CD4-positive, alpha-beta T cell (primary cell): ENCODE measurements at places on chromosomes 16 and 17. TPM values are rescaled to one million over a fixed set of nuclear protein-coding genes. Genes with fewer than 3 reads are reported as not detected.
A peak's percentile ranks its signal among the peaks of the same experiment; 100 is the strongest.

Gene SPATA32
- 0.27 TPM for total RNA-seq

Gene CPHXL2
- not detected for total RNA-seq

Gene BICDL2
- not detected for total RNA-seq

Gene OTOP3
- not detected for total RNA-seq

Gene RHBDL3
- 0.08 TPM for total RNA-seq

Gene HBA2
- not detected for total RNA-seq

Gene ABCC11
- total RNA-seq = not detected

- no peak for DNase-seq
Observed at GRCh38 chr16:11985250-11985649, 8.7 kb downstream of the SNX29 start.

GRCh38 chr16:48498769-48499631 is 111.0 kb downstream of the N4BP1 start:
- no peak for DNase-seq

- no peak for DNase-seq
Observed at GRCh38 chr16:19066988-19067348, 446 bp upstream of the COQ7 start.

DNA sequence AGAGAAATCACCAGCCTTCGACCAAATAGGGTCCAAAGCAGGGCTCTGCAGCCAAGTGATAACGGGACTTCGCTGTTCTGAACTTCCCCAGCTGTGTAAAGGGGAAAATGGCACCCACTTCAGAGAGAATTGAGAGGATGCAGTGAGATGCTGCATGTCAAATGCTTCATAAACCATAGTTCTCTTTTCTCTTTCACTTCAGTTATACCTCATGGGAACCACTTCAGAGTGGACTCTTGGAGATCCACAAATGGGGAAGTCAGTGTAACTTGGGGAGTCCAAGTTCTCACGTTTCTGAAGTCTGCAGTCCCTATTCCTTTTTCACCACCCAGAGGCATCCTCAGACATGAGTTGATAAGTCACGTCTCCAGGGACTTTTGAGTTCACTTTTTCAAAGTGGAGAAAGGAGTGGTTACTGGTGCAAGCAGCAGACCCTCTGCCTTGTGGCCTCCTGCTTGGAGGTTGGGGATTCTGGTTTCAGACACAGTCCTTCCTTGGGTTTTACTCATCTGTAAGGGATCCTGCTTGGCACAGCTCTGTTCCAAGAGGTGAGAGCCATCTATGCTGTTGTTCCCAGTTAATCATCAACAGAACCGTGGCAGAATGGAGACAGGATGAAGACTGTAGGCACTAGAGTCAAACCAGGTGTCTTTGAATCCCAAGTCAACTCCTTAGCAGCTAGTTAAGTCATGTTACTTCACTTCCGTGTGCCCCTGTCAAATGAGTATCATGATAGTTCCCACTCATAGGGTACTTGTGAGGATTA is 123.4 kb upstream of the NOL11 start:
- no peak for DNase-seq

DNA sequence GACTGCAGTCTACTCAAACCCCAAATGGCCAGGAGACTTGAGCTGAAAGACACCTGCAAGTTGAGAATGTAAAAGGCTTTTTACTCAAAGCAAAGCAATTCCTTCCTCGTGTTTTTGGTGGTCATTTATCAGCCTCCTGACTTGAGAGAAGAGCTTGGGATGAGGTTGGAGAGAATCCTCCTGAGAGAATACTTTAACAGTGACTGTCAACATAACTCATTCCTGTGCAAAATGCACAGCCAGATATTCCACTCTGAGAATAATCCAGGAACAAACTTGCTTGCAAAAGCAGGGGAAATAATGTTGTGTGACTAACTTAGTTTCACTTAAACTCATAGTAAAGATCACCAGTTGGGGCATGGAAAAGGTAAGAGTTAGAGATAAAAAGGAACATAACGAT is 53.4 kb downstream of the SNTB2 start:
- no peak for DNase-seq

DNA sequence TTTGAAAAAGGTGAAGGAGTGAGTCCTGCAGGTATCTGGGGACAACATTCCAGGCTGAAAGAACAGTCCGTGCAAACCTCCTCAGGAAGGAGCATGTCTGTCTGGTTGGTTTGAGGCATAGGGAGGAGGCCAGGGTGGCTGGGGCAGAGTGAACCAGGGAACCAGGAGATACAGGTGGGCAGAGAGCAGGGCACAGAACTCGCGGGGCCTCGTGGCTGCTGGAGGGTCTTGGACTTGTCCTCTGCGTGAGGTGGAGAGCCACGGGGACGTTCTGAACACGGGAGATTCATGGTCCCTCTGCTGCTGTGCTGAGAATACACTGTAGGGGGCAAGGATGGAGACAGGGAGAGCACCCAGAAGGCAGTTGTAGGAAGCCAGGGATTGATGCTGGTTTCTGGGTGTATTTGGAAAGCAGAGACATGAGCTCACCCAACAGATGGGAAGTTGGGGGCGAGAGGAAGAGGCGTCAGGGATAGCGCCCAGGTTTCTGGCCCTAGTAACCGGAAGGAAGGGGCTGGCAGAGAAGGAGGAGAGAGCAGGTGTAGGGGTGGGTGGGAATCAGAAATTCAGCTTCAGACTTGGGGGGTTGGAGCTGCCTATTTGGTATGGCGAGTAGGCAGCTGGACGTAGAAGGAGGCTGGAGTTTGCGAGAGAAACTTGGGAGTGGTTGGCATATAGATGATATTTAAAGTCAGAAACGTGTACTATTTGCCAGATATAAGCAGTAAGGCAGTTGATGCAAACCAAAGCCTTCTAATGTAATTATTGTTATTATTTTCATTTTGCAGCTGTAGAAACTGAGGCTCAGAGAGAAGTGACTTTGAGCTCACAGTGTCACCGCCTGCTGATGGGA is at the start of gene CCL17:
TSS of gene CCL17 (plus strand) at position 803 of the 853 bp plus-strand sequence. CDS start 9,166 bp downstream, outside the sequence.
- no peak for DNase-seq

DNA sequence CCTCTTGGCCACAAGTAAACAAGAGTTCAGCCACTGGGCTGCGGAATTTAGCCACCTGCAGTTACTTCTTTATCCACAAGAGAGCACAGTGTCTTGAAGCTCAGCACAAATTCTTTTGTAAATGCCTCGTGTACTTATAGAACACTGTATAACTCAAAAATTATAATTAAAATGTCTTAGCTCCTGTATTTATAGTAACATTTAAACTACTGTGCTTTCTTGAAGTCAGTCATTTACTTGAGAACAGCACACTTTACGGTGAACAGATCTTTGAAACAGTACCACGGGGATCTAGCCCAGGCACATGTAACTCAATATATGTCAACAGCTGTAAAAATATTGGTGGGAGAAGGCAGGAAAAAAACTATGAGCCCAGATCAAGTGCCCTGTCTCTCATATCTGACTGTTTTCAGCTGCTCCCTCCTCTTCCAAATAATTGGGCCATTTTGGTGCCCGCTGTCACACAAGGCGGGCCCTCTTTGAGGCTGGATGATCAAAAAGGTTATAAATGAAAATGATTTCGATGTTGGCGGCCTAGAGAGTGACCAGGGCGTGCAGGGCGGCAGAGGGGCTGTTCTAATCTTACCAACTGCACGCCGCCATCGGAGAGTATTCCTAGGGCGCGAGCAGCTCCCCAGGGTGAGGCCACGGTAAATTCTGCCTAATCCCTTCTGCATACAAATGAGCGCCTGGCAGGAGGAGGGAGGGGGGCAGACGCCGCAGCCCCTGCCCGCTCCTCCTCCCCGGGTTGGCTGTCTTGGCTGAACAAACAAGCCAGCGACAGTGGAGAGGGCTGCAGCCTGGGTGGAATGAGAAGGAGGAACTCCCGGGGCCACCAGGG is 183.2 kb downstream of the C16orf78 start:
- no peak for DNase-seq

DNA sequence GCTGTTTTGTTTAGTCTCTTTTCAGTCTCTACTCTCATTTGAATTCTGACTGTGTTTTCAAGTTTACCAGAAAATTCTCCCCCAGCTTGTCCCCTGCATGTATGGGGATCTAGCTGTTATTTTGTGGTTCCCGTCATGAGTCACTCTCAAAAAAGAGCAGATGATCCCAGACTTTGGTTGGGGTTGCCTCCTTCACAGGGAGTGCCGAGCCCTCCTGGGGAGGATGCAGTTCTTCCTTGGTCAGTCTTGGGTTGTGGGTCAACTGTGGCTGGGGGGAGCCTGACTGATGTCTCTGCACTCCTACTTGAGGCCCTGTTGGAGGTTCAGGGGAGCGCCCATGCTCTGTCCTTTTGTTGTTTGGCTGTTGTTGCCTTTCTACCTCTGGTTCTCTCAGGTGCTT is 37.7 kb downstream of the EPN2 start:
- no peak for DNase-seq

- no peak for DNase-seq
Observed at GRCh38 chr17:51189628-51190027, 23.4 kb downstream of the NME2 start.

DNA sequence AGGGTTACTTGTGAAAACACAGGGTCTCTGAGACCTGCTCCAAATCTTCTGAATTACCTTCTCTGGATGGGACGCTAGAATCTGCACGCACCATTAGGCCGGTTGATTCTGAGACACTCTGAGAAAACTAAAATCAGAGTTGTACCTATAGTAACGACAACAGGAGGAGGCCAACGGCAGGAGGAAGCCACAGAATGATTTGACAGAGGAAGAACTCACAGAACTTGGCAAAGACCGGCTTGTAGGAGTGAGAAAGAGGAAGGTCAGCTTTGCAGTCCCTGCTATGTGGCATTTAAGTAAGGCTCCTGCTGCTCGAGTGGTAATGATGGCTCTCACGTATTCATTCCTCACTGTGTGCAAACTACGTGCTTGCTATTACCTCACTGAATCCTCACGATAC is 483.0 kb downstream of the TMEM114 start:
- no peak for DNase-seq

DNA sequence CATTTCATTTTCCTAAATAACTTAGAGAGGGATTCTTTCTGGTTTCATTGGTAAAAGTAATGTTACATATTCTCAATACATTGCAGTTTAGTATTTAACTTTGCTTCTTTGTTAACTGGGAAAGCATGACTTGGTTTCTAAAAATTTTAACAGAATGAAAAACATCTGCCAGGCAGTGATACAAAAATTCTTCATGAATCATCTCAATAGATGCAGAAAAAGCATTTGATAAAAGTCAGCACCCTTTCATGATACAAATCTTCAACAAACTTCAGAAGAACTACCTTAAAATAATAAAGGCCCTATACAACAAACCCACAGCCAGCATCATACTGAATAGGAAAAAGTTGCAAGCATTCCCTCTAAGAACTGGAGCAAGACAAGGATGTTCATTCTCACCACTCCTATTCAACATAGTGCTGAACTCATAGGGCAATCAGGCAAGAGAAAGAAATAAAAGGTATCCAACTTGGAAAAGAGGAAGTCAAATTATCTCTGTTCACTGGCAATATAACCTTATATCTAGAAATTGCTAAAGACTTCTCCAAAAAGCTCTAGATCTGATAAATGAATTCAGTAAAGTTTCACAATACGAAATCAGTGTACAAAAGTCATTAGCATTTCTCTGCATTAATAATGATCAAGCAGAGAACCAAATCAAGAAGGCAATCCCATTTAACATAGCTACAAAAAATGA is 50.4 kb downstream of the SLFN5 start:
- DNase-seq = no peak

DNA sequence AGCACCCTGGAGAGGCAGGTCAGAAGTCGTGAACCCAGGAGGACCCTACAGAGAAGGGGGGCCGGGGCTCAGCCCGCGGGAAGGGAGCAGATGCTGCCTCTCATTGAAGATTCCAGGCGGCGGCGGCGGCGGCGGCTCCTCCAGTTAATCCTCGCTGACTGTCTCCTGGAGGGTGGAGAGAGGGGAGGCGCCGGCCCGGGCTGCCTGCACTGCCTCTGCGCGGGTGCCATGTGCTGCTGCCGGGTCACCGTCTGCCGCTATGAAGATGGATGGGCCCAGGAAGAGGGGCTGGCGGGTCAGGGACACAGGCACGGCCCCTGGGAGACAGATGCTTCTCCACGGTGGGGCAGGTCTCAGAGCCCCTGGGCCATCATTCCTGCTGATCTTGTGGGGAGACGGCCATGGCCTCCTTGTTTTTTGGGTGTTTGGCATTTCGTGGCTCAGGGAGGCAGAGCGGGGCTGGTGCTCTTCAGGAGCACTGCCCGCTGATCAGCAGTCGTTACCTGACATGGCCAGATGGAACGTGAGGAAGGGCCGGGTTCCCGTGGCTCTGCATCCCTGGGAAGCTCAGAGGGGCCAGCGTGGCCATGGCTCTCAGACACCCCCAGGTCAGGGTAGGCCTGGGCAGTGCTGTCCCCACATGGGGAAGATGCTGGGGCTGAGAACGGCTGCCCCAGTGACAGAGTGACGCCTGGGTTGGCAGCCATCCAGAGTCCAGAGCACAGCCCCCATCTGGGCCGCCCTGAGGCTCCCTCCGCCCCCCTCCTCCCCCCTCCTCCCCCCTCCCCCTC is 36.1 kb downstream of the GINS2 start:
- peak; percentile 34 for DNase-seq

DNA sequence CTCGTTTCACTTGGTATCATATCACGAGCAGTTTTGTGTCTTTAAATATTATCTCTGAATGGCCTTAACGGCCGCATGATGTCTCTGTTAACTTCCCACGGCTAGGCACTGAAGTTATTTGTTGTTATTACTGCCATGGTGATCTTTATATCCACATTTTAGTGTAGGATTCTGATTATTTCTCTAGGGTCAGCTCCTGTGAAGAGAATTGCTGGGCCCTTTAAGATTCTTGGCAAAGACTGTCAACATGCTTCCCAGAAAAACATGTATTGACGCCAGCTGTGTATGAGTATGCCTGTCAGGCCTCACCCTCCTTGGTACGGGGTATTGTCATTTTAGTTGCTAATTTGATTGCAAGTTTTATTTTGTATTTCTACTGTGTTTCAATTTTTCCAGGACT is 263.5 kb downstream of the SNX29 start:
- DNase-seq = no peak

DNA sequence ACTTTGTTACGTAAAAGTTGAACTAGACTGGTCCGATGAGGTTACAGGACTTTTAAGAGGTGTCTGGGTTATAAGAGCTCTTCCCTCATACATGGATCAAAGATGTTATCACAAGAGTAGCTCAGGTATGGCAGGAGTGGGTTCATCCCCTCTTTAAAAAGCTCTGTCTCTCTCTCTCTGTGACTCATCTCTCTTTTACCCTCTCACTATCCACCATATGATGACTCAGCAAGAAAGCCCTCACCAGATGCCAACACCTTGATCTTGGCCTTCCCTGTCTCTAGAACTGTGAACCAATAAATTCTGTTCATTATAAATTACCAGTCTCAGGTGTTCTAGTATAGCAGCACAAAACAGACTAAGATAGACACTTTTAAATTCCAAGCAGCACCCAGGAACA is 1.9 kb upstream of the CLEC19A start:
- no peak for DNase-seq

- no peak for DNase-seq
Observed at GRCh38 chr16:50982808-50983207, 168.3 kb downstream of the SALL1 start.

GRCh38 chr16:89066721-89067120 is 26.9 kb upstream of the ACSF3 start:
- no peak for DNase-seq

GRCh38 chr17:1328437-1328836 is 49.0 kb downstream of the TRARG1 start:
- no peak for DNase-seq
